ENCODE measurements at places on chromosomes 4 and X.

DNA sequence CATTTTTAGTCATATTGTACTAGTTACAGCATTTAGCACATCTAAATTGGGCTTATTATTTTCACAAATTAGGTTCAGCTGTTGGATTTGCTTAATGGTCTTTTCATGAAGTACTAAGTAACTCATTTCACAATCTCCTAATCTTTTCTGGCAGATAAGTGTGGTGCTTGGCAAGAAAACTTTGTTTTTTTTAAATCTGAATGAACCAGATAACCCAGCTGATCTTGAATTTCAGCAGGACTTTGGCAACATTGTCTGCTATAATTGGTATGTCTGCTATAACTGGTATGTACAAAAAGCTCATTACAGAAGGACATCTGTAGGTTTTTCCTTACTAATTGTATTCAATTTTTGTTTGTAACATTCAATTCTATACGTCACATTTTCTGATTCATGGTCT lies 22.7 kb downstream of the WDR19 start:
- DNase-seq: no peak

GRCh38 chr4:7414736-7415510 lies 19.8 kb downstream of the PSAPL1 start:
- no peak for DNase-seq

DNA sequence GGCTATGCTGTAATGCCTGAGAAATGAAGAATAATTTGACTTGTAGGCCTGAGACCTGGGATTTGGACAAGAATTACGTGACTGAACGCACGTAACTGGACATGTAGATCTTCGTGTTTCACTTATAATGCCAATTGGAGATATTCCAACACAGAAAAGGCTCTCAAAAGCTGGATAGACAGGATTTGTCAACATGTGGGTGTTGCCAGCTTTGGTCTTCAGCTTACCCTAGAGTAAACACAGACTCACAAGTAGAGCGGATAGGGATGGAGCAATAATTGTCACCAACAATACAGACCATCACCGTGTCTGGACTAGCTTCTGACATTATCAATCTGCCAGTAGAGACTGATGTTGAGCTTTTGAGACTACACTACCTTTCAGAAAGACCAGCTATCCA lies 1511.0 kb upstream of the ADGRL3 start:
- no peak for DNase-seq

DNA sequence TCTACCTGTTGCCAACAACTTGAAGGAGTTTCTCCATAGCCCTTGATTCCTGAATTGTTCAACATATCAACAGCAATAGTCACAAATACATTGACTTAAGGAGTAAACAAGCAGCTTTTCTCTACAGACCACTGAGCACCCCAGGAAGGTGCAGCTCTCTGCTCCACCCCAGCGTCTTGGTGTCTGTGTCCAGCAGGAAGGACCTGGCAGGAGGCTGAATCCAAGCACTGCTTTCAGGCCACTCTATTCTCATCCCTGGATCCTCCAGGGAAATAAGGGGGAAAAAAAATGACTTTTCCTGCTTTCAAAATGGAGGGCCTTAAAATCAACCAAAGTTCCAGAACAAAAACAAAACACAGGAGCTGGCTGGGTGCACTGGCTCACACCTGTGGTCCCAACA lies 160.3 kb upstream of the MAB21L2 start:
- no peak for DNase-seq

GRCh38 chr4:119825696-119826095 lies 197.1 kb upstream of the PDE5A start:
- DNase-seq: no peak

DNA sequence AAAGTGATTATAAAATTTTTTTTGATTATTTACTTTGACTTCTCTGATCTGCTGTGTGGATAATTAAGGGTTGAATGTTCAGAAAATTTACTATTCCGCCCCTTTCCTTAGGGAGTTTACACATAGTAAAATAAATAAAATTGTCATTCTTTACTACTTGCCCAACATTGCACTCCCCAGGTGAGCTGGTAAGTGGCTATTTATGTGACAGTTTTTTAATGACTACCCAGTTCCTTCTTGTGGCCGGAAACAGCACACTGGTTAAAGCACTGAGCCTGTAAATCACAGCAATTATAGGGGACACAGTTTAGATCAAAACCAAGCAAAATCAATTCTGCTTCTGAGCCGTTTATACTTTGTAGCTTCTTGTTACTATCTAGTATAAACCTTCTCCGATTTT lies 158.1 kb downstream of the FHIP1A start:
- DNase-seq: no peak

- DNase-seq: no peak
Measured at GRCh38 chrX:133482056-133482952, 67.0 kb upstream of the GPC4 start.

GRCh38 chr4:75790024-75790423 lies 65.6 kb downstream of the USO1 start:
- no peak for DNase-seq

- DNase-seq: no peak
Measured at GRCh38 chrX:14864631-14865030, 8.2 kb downstream of the FANCB start.

- DNase-seq: no peak
Measured at GRCh38 chr4:185213877-185214276, 4.5 kb downstream of the SNX25 start.

GRCh38 chr4:167550021-167550420 lies 315.7 kb upstream of the SPOCK3 start:
- DNase-seq: no peak

GRCh38 chrX:41889317-41890025 lies 33.9 kb downstream of the CASK start:
- no peak for DNase-seq

DNA sequence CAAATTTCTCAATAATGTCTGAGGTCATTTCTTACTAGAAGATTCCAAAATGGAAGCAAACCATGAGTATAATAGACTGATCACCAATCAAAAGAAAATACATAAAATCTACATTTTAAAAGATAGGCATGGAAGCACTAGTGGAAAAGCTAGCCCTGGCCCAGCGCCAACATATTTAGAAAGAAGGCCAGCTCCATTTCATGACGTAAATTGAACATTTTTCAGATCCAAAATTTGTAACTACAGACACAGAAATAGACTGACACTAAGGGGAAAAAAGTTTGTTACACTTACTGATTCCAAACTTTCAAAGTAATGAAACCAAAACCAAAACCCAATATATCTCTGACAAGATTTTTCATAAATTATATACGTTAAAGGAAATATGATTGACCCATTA lies 117.7 kb downstream of the ADAMTS3 start:
- DNase-seq: no peak

All from activated CD4-positive, alpha-beta T cell treated with anti-CD3 and anti-CD28 coated beads, Interleukin-2, amount 50 U/mL, for 1 hour (primary cell).